ENCODE measurements at places on chromosomes 12 and 14. TPM values are rescaled to one million over a fixed set of nuclear protein-coding genes. Genes with fewer than 3 reads are reported as not detected.

GRCh38 chr14:85533023-85533860 lies 3.3 kb downstream of the FLRT2 start:
- DNase-seq: no peak

Gene MYH6
- total RNA-seq: not detected

Gene POTEM
- total RNA-seq: not detected

Gene OR6J1
- not detected for total RNA-seq

Gene OTOGL
- total RNA-seq: not detected

DNA sequence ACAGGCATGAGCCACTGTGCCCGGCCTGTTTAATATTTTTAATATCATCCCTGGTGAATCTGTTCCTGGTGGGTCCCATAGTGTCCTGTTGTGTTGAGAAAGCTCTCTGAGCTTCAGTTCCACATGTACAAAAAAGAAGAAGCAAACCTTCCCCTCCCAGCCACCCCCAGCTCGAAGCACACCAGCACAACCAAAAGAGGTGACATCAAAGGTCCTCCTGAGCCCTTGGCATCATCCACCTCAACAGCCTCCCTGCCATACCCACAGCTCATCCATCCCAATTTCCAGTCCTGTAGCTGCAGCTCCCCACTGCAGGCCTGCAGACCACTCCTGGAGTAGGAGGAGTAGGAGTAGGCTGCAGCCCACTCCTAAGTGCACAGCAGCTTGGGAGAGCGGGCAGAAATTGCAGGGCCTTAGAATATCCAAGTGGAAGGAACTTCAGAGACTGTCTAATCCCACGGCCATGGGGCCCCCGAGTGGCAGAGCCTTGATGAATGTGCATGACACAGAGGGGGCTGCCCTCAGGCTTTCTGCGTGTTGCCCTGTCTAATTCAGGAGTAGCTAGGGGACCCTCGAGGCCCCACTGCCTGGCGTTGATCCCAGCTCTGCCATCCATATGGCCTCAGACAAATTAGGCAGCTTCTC lies 36.7 kb upstream of the CD9 start:
- no peak for DNase-seq

Gene MANSC1
- 1.7 TPM for total RNA-seq

DNA sequence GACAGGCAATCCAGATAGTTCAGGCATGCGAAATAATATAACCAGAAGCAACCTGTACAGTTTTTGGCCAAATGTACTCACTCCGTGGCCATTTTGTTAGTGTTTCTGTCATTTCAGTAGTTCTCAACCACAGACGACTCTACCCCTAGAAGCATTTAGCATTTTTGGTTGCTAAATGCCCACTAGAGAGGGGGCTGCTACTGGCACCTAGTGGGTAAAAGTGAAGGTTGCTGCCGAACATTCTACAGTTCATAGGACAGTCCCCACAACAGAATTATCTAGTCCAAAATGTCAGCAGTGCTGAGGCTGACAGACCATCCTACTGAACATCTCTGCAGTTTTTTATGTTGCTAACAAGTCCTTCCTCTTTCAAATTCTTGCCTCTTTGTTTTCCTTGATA lies 107.4 kb downstream of the TSHR start:
- DNase-seq: peak; percentile 1

- no peak for DNase-seq
These were observed 27.5 kb downstream of the RIC8B start for GRCh38 chr12:106801830-106802533.

Gene AVPR1A
- total RNA-seq: not detected

- no peak for DNase-seq
These were observed 26.5 kb downstream of the NTF3 start for GRCh38 chr12:5458229-5459050.

GRCh38 chr14:36781897-36782296 lies 120.2 kb downstream of the PAX9 start:
- no peak for DNase-seq

Measured in G401 (cell line).